ENCODE measurements at places on chromosomes 12 and 14.

- no peak for DNase-seq
These were observed 20.7 kb downstream of the SLC7A7 start for GRCh38 chr14:22794551-22794951.

GRCh38 chr12:100445081-100445481, 28.6 kb upstream of the NR1H4 start:
- DNase-seq, result no peak

- DNase-seq, result no peak
These were observed 46.3 kb downstream of the NTS start for GRCh38 chr12:85920324-85920947.

DNA sequence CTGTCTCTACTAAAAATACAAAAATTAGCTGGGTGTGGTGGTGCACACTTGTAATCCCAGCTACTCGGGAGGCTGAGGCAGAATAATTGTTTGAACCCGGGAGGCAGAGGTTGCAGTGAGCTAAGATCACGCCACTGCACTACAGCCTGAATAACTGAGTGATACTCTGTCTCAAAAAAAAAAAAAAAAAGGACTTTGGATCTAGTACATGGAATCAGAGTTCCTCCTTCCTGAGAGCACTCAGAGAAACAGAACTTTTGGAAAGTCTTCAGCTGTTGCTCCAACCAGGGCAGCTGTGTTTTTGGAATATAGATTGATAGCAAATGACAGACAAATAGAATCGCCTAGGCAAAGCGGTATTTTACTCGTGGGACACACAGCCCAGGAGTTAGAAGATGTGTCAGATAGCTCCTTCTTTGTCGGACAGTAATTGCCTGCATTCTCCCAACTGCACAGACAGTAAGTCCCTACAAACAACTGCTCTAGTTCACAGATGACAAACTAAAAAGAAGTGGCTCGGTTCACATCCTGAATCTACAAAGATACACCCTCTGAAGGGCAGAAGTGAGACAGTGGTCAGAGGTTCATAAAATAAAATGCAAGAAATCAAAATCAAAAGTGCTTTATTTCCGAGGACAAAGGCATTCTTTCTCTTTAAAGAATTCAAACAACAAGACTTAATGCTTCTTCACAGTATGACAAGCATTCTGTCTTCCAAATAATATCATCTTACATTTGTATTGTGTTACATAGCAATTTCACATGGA, 17.1 kb upstream of the NEK9 start:
- no peak for DNase-seq

- DNase-seq, result no peak
These were observed 401.3 kb downstream of the FUT8 start for GRCh38 chr14:65813760-65814384.

- no peak for DNase-seq
These were observed 72.7 kb downstream of the ESR2 start for GRCh38 chr14:64221391-64222003.

DNA sequence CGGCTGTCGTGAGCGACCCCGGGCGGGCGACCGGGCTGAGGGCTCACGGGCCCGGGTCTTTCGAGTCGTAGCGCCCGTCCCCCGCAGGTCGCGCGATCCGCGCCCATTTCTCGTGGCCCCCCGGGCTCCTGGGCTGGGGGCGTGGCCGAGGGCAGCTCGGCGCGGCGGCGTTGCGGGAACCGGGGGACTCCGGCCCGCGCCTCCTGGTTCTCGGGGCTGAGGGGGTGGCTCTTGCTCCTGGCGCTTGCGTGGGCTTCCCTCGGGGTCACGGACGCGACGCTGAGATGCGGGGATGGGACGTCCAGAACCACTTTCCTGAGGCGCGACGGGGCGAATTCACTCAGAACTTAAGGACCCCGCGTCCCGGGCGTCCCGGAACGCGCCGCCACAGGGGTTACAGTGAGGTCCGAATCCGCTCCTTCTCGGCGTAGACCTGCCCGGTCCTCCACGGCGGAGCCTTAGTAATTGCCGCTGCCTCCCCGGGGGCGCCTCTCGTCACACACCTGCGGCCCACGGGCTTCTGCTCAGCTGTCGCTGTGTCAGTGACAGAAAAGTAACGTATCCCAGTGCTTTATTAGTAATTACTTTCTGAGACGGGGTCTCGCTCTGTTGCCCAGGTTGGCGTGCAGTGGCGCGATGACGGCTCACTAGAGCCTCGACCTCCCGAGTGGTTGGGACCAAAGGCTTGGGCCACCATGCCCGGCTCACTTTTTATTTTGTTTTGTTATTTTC, 606 bp downstream of the EP400 start:
- peak; percentile 52 for DNase-seq

GRCh38 chr12:124754949-124755800, 108.5 kb downstream of the SCARB1 start:
- DNase-seq, result no peak

GRCh38 chr12:41073633-41074472, 114.3 kb upstream of the PDZRN4 start:
- DNase-seq, result no peak

- peak; percentile 52 for DNase-seq
These were observed 74.2 kb upstream of the NAP1L1 start for GRCh38 chr12:76158518-76159321.

- DNase-seq, result no peak
These were observed 113.7 kb downstream of the SLC25A47 start for GRCh38 chr14:100436745-100437406.

DNA sequence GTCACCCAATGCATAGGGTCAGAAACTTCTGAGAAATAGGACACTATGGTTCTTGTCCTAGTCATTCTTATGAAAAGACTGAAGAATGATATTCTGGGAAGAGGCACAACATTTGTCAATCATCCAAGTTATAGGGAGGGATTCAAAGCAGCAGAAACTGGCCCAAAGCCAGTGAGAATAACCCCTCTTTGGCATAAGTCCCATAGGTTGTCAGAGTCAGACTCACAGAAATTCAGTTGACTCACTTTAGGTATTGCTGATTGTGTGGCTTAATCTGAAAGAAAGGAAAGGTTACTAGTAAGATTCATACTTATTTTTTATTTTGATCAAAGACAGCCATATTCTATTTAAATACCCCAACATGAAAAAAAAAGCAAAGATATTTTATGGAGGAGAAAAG, 151.0 kb downstream of the SRGAP1 start:
- no peak for DNase-seq

DNA sequence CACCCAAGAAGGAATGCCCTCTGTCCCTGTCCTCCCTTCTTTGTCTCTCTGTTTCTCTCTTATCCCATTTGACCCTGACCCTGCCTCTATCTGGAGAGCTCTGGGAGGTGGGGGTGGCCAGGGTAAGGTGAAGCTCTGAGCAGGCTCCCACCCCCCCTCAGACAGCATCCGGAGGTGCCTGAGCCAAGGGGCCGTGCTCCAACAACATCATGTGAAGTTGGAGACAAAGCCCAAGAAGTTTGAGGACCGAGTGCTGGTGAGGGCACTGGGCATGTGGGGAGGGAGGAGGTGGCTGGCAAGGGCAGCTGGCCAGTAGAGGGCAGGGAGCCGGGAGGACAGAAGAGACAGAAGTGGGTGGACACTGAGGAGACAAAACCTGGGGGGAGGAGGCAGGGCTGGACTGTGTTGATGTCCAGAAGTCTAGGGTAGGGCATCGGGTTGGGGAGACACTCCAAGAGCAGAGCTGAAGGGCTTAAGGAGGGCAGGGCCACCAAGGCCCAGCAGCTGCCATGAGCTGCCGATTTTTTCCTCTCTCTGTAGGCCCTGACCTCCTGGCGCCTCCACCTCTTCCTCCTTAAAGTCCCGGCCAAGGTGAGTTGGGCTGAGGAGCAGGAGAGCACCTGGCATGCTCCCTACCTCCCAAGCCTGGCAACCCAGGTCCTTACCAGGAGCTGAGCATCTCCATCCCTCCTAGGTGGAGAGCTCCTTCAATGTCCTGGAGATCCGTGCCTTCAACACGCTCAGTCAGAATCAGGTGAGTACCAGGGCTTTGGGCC, 1.9 kb downstream of the CARMIL3 start:
- DNase-seq, result no peak

DNA sequence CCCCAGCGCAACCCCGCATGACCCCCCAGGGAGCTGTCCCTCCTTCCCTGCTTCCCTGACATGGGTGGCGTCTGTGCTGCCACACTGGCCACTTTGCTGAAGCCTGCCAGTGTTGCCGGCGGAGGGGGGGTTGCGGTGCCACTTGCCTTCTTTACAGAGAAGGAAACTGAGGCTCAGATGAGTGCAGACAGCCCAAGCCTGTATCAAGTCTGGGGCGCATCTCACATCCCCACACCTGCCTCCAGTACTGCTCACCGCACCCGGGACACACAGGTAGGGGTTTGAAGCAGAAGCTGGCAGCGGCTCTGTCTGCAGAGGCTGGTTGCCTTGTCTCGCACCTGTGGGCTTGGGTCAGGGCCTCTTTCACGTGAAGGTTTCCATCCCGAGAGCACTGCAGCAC, 104.7 kb upstream of the RTL1 start:
- no peak for DNase-seq

DNA sequence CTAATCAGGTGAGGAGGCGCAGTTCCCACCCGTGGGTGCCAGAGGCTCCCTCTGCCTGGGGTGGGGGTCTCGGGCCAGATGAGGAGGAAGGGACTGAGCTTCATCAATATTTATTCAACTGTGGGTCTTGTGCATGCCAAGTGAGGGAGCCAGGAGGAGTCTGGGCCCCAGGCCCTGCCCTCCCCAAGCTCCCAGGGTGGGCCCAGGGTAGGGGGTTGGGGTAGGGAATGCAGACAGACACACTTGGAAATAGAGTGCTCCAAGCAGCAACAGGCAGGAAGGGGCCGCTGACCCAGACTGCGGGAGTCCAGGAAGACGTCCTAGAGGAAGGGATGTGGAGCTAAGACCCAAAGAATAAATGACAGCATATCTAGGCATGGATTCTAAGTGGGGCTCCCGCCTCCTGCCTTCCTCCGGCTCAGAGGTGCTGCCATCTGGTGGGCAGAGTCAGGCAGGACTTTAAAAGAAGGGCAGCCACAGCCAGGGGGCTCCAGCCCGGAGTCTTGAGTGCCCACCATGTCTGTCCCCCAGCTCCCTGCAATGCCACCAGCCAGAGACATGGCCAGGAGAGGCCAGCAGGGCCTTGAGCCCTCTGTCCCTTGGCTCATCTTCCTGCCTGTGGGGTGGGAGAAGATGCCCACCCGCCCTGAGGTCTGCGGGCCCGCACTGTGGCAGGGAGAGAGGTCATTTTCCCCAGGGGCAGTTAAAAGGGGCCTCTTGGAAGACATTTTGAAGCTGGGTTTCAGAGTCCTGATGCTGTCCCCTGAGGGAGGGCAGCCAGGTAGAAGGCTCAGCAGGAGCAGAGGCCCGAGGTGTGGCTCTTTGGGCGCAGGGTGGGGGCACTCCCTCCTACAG, 70.1 kb downstream of the PHETA1 start:
- DNase-seq, result peak; percentile 49

DNA sequence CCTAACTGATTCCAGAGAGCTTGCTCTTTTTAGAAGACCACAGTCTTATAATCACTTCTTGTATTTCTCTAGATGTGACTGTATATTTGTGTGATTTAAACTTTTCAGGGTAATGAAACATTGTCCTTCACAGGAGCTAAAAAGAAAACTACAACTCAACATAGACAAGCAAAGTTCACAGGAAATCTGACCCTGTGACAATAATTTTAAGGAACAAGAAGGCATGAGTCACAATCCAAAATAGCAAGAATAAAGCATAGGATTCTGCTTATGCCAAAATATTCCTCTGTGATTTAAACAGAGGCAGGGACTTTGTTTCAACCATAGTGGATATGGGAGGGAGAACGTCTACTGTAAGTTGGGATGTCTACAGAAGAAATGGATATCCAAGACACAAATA, 44.3 kb downstream of the GPR65 start:
- DNase-seq, result no peak

GRCh38 chr12:30969606-30970395, 43.3 kb downstream of the TSPAN11 start:
- DNase-seq, result no peak

GRCh38 chr12:79294590-79294989, 396.2 kb downstream of the PAWR start:
- no peak for DNase-seq

- DNase-seq, result no peak
These were observed 170.6 kb upstream of the CCDC196 start for GRCh38 chr14:66315548-66315947.

DNA sequence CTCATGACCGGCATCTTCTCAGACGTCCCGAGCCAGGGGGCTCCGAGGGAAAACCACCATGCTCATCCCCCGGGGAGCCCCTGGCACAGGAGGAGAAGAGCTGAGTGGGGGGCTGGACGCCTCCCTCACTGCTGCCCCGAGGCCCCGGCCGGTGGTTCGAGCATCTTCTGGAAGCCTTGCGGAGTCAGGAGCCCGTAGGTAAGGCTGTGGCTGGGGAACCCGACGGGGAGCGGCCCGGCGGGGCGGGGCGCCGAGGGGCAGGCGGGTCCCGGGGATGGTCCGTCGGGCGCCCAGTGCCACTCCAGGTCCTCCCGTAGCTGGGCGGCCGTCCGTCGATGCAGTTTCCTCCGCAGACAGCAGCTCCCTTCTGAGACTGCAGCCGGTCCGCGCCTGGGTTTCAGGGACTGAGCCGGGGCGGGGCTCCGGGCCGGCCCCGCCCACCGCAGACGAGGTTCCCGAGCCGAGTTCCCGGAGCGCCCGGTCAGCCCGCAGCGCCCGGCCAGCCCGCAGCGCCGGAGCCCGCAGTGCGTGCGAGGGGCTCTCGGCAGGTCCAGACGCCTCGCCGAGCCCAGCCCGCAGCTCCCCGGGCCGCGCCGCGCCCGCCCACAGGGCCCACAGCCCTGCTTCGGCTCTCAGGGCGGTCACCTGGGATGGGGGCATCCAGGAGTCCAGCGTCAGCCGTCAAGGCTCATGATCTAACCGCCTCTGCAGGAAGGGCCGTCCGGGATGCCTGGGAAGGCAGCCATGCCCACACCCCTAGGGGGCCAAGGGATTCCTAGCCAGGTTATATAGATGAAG, at the start of gene PGF:
Gene PGF (minus strand): TSS at position 369 of the 798 bp plus-strand sequence. CDS start 355 bp downstream, at position 14.
- no peak for DNase-seq

DNA sequence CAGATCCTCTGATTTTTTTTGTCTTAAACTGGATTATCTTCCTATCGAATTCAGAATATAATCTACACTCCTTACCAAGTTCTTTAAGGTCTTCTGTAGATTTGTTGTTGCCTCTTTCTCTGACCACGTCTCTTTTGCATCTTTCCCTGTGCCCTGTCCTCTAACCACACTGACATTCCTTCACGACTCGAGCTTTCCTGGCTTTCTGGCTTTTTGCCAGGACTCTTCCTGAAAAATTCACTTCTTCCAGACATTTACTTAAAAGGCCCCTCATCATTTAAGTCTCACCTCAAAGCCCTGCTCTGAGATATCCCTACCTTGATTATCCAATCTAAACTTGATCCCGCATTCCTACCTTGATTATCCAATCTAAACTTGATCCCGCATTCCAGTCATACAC, 422.3 kb upstream of the DCN start:
- no peak for DNase-seq

DNA sequence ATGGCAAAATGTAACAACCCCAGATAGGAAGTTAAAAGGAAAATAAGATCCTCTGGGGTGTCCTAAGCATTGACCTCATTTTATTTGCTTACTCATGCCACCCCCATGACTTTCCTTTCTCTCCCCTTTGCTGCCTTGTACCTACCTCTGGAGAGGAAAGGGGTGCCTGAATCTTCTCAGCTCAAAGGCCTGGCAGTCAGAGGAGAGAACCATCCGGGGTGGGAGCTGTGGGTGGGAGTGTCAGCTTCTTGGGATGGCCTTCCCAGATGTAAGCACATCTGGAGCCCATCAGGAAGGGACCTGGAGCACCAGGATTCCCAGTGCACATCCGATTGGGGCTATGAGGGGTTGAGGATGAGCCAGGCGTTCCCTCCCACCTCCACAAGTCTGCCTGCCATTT, 5.2 kb upstream of the ITGA5 start:
- no peak for DNase-seq

- DNase-seq, result no peak
These were observed 14.1 kb upstream of the ACSM4 start for GRCh38 chr12:7289743-7290142.

Measured in activated CD8-positive, alpha-beta memory T cell treated with anti-CD3 and anti-CD28 coated beads, Interleukin-2, amount 50 U/mL, for 4 hours (primary cell).